PC-9 (cell line): ENCODE measurements at places on chromosomes 2 and 18. TPM values are rescaled to one million over a fixed set of nuclear protein-coding genes. Genes with fewer than 3 reads are reported as not detected.
A peak's percentile ranks its signal among the peaks of the same experiment; 100 is the strongest.

PROKR1 gene
- not detected in 2 replicates for total RNA-seq

CD8B2 gene
- not detected in 2 replicates for total RNA-seq

MYOM1 gene
- total RNA-seq, result 0.88 and 1.3 TPM in 2 replicates

RNF144A gene
- 0.94 and 1.1 TPM in 2 replicates for total RNA-seq

- peak; percentile 42 for DNase-seq
These were observed 68.7 kb downstream of the MTHFD2 start for GRCh38 chr2:74267068-74267467.

GRCh38 chr2:214765180-214765579 is 44.3 kb downstream of the BARD1 start:
- no peak for DNase-seq

GRCh38 chr18:57806978-57807285 is 3.8 kb upstream of the ATP8B1 start:
- DNase-seq, result peak; percentile 80

DNA sequence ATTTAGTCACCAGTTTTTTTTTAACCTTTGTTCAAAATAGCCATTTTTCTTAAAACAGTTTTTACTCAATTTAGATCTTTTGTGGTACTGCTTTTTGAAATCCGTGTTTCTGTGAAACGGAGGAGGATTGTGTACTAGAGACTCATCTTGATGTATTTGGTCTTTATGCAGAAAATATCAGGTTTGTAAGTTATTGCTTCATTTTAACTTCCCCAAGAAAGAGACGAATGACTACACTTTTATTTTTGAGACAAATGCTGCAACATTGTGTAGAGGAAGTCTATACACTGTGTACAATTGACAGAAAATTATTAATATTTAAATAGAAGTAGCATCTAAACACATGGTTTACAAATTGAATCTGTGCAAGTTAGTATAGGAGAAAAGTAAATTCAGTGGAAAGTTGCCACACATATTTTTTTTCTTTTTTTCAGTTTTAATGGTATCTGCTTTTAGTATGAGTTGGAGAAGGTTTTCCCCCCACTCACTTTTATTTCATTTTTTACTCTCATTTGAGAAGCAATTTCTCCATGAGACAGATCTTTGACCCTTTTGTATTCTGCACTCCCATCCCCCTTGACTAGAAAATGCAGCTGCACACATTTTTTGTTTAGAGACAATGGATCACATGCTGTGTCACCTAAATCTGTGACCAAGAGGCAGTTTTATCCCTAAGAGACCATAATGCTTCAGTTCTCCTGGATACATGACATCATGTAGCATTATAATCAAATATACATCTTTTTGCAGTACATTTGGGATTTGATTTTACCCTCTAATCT is 200.8 kb upstream of the STON1 start:
- DNase-seq, result no peak

- DNase-seq, result no peak
These were observed 91.5 kb upstream of the RNF152 start for GRCh38 chr18:61984349-61984748.

DNA sequence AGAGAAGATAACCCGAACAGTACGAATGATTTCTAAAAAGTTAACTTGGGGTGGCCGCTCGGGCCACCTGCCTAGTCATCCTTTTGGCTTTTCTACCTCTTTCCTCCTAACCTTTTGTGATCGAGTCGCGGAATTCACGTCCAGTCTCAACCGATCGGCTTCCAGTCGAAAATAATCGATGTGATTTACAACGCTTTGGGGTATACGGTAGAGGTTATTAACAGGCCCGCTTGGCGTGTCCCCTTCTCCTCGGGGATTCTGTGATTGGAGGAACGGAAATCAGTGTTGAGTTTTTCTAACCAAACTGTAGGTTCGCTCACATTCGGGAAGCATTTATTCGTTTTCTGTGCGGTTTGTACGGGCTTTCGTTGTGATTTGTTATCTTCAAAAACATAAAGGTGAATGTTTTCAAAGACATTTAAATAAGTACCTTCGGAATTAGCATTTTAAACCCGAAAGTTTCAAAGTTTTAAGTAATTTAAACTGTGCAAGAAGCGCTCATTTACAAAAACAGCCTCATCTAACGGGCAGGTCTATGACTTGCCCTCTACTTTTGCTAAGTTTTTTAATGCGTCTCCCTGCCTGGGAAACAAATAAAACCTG is 588 bp upstream of the FOXI3 start:
- no peak for DNase-seq

DNA sequence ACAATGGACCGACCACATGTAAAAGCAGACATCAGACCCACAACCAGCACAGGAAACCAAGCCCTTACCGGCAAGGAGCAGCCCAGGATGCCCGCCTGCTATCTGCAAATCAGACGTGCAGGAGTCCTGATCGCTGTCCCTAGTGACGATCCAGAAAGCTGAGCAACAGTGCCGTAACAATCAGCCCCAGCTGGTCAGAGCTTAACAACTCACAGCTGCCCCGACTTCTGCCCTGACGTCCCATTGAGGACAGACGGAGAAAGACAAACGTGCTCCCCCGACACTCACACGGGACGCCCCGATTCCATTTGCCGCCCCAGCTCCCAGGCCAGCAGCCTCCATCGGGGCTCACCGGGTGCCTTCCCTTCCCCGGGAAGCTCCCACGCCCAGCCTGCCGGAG is 39.8 kb upstream of the PXDN start:
- no peak for DNase-seq

- no peak for DNase-seq
These were observed 177.2 kb upstream of the RAB6C start for GRCh38 chr2:129802290-129802689.

GRCh38 chr18:33128581-33128980 is 311.9 kb downstream of the CCDC178 start:
- no peak for DNase-seq

- peak; percentile 41 for DNase-seq
These were observed 2113.3 kb upstream of the PIK3C3 start for GRCh38 chr18:39841482-39842365.

DNA sequence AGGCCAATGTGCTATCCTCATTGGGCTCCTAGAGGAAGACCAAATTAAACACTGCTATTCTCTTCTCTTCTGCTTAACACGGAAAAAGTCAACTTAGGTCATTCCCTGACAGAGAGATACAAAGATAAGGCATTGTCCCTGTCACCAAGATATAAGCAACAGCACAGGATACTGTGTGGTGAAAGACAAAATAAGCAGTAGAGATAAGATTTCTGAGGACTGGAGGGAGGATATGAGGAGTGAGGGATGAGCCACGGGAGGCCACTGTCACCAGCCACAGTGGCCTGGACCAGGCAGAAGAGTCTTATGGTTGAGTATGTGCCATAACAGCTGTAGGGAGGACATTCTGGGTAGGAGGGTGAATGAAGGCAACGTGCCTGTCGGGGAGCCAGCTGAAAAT is 54.4 kb upstream of the SLC14A2 start:
- no peak for DNase-seq

DNA sequence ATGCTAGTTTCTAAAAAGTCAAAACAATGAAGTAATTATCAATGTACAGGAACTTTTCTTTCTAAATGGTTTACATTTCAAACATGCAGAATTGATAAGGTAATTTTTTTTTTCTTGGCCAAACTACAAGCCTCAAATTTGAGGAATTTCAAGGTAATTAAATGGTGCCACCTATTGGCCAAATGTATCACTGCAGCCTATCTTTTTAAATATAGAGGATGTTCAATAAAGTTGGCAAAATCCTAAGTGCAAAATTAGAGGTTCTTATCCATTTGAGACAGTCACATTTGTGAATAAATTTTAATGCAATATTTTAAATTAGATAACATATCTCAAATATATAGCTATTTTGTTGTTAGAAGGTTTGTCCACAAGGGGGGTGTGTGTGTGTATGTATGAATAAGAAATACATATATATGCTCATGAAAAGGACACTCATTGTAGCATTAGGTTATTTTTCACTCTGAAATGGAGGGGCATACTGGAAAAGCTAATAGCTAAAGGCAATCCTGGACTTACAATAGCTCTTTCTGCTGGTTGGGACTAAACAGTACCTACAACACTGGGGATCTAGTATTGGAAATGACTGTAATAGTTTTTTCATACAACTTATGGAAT is 26.2 kb downstream of the MMADHC start:
- DNase-seq, result no peak

GRCh38 chr2:127581516-127582490 is 46.3 kb downstream of the MYO7B start:
- no peak for DNase-seq

GRCh38 chr2:212428681-212429478 is 109.7 kb downstream of the ERBB4 start:
- DNase-seq, result no peak

GRCh38 chr18:63314062-63314790 is 5.3 kb downstream of the BCL2 start:
- DNase-seq, result no peak
